ENCODE measurements at places on chromosomes 4 and X. TPM values are rescaled to one million over a fixed set of nuclear protein-coding genes. Genes with fewer than 3 reads are reported as not detected.

The TMEM164 gene
- 13.6 TPM for total RNA-seq

GRCh38 chr4:182067828-182068227 is 175.4 kb upstream of the TENM3 start:
- DNase-seq: no peak

- peak; percentile 65 for DNase-seq
Observed at GRCh38 chr4:101279377-101279871, 67.9 kb downstream of the PPP3CA start.

The PAGE3 gene
- not detected for total RNA-seq

DNA sequence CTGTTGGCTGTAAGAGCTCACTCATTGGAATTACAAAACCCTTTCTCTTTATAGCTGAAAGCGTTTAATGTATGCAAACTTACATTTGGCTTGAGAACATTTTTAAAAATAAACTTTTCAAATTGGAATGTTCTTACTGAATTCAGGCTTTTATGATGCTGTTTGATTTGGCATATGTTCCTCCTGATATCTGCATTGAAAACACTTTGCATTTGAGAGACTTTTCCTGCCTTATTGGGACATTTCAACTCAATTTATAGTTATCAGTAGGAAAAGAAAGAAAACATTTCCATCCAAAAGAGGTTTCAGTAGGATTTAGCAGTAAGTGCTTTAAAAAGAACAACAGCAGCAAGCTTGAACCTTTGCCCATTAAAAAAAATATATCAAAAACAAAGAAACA is 520.0 kb downstream of the IL1RAPL1 start:
- no peak for DNase-seq

DNA sequence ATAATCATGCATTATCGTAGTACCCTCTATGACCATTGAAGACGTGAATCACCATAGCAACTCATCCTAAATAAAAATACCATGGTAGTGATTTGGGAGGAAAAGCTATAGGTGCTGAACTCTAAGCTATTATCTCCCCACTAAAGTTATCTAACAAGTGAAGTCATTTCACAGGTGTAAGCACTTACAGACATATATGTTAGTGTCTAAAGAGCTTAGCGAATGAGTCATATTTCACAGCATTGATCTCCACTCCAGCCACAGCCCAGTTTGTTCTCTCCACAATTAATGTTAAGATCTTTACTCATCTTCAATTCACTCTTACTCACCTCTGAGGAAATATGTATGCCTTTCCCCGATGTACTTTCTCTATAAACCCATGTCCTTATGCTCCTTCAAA is 57.0 kb downstream of the DCAF8L1 start:
- DNase-seq: no peak

GRCh38 chr4:26826721-26827120 is 33.9 kb upstream of the STIM2 start:
- DNase-seq: peak; percentile 75

- DNase-seq: no peak
Observed at GRCh38 chr4:115228851-115229250, 115.4 kb upstream of the NDST4 start.

- DNase-seq: peak; percentile 55
Observed at GRCh38 chr4:142353149-142353738, 492.9 kb downstream of the INPP4B start.

GRCh38 chr4:68518889-68519288 is 57.2 kb downstream of the UGT2B17 start:
- DNase-seq: no peak

- DNase-seq: no peak
Observed at GRCh38 chr4:184416913-184417734, 57.2 kb downstream of the IRF2 start.

GRCh38 chr4:182434720-182435119 is 191.5 kb downstream of the TENM3 start:
- no peak for DNase-seq

DNA sequence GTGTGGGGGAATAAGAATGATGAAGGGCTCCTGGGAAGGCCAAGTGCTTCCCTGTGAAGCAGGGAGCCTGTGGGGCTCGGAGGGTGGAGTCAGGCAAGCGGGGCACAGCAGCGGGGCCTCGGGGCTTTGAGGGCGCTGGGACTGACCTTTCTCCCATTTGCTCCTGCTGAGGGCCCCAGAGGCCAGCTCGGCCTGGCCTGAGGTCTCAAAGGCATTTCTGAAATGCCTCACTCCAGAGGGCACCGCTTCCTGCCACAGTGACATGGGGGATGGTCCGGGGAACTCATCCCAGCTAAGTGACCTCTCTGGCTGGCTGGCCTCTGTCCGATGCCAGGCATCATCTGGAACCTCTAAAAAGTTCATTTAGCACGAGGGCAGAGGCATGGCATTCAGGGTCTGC is 98.8 kb upstream of the STX18 start:
- no peak for DNase-seq

The CD38 gene
- total RNA-seq: 3.6 TPM

DNA sequence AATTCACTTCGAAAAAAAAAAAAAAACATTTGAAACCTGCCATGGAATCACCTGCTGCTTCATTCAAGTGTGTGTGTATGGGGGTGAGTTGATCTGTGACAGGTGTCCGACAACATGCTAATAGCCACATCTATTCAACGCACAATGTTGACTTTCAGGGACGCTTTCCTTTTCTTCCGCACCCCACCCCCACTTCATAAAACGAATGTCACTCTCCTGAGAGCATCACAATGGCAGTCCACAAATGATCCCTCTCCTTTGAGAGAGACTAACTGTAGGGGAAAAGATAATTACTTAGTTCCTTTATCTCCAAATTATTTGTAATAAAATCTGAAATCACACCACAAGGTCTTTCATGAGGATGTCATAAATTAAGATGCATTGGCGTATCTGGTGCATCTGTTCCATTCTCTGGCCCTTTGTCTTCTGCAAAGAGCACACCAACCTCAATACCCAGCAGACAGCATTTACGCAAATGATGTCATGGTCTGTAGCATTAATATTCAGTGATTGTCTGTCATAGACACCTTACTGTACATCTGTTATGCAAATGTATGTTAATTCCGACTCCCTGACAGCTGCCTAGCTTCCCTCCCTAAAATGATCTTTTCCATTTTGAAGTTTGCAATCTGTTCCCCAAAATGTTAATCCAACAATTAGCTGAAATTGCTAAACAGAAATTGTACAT is 640.0 kb upstream of the BOD1L1 start:
- no peak for DNase-seq

DNA sequence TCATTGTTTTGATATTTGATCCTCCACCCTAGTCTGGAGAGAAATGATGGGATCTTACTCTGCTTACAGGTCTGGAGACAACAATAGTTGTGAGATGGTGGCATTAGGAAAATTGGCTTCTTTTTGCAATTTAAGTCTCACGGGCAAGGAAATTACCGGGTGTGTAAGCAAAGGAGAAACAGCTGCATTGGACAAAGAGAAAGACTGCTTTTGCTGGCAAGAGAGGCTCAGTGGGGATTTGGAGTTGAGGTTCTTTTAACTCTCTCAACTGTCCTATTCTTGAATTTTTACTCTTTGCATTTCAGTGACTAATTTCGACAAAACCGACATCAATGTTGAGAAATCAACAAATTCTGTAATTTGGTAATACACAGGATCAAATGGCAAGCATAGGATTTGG is 2.3 kb upstream of the SERPINA7 start:
- no peak for DNase-seq

The VCX3B gene
- not detected for total RNA-seq

DNA sequence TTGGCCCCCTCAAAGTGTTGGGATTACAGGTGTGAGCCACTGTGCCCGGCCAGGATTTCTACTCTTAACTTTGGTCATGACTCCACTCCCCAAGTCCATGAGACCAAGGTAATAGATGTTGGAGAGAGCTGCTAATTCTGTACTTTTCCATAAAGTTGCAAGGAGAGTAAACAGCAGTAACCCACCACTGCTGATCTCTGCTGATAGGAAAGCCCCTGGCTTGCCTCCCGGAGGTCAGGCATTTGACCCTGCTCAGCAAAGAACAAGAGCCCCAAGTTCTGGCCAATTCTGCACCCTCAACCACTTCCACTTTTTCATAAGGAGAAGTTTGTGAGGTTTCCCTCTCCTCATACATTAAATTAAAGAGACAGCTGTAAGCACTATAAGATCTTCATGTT is 143.0 kb downstream of the RASL11B start:
- no peak for DNase-seq

The TEX13D gene
- total RNA-seq: not detected

DNA sequence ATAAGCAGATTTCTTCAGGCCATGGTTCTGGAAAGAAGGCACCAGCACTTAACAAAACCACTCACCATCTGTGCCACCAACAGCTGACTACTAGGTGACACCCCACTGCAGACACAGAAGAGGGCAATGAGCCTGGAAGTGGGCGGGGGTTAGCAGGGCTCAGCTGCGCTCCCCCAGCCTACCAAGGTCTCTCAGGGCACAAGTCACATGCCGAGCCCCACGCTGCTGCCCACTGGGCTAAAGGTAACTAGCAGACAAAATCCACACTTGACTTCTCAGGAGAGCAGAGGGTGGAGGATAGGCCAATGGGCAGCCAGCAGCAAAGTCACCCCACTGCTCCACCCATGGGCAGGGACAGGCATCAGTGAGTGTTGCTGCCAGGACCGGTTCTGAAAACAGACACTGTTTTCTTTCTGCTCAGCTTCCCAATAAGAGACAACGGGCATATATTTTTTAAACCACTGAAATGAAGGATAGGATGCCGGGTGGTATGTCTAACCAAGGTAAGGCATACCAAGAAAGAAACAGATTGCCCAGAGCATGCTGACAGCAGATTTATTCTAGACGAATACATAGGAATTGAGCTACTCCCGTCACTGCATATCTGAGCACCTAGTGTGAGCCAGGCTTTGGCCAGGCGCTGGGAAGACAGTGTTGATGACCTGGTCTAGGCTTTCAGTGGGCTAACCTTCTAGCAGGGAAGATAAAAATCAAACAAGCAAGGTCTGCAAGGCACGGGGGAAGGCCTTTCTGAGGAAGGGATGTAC is 20.1 kb downstream of the ACSL1 start:
- DNase-seq: no peak

The DDX53 gene
- total RNA-seq: not detected

GRCh38 chrX:13250826-13251580 is 68.8 kb downstream of the ATXN3L start:
- peak; percentile 32 for DNase-seq
